ENCODE measurements at places on chromosomes 7 and 10.

DNA sequence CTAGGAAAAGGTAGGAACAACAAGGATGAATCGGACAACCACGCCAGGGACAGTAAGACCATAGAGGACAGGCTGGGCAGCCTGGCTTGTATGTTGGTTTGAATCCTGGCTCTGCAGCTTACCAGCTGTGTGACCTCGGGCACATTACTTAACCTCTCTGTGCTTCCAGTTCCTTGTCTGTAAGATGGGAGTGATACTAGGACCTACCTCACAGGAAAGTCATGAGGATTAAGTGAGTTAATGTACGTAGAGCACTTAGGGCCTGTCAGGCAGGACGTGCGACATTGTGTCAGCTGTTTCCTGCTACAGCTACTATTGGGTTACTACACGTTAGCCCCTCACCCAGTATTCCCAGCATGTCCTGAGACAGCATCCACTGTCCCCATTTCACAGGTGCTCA, 32.1 kb downstream of the PLAC9 start:
- DNase-seq: no peak

- no peak for DNase-seq
Observed at GRCh38 chr10:95547791-95548435, 13.3 kb downstream of the SORBS1 start.

DNA sequence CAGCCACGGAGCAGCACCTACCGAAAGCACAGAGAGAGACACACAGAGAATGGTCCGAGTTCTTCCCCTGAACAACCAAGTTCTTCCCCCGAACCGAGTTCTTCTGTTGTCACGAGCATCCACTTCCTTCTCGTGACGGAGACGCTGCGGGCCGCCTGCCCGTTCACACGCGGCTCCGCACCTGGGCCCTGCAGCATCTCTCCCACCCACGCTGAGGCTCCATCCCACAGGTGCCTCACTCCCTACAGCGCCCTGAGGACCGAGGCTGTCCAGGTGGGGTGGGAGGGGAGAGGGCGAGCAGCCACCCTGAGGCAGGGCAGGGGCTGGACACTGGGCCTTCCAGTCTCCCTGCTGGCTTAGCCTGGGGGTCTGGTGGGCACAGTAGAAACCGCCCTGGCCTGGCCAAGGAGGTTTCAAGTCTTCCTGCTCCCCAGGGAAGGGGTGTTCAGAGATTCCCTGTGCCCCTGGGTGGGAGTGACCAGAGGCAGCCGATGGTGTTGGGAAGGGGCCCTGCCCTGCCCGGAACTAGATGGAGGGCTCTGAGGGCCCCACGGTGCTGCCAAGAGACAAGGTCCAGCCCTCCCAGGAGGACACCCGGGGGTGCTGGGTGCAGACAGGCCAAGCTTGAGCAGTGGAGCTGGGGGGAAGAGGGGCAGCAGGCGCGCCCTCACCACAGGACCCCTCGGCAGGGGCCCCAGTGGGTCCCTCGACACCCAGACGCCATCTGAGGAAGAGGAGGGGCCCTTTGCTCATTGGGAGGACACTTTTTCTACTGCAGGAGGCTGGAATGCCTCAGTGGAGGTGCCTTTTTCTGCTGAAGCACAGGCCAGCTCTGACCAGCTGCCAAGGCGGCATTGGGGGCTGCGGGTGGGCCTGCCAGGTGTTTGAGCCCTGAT, 5.2 kb upstream of the NKX6-2 start:
- DNase-seq: no peak

GRCh38 chr10:132693676-132694075, 92.3 kb downstream of the NKX6-2 start:
- no peak for DNase-seq

Measured in left renal cortex interstitium (tissue), 4 donors.